AG04449 (cell line): ENCODE measurements at places on chromosomes 4 and X.

DNA sequence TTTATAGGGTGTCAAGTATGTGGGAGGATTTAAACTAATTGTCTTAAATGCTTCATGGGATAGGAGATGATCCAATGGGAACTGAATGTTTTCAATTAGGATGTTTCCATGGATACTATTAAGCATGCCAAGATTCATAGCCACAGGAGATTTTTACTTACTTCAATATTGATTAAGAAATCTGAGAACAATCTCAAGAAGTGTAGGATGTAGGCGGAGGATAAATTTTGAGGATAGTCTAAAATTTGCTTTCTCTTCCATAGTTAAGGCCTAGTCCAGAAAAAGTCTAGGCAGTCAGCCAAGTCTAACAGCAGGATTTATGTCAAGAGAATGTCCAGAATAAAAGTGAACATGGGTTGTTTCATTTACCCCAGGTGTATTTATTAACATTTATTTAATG is 32.8 kb downstream of the REPS2 start:
- no peak for DNase-seq

GRCh38 chrX:31652650-31653049 is 580.8 kb upstream of the FTHL17 start:
- DNase-seq: no peak

DNA sequence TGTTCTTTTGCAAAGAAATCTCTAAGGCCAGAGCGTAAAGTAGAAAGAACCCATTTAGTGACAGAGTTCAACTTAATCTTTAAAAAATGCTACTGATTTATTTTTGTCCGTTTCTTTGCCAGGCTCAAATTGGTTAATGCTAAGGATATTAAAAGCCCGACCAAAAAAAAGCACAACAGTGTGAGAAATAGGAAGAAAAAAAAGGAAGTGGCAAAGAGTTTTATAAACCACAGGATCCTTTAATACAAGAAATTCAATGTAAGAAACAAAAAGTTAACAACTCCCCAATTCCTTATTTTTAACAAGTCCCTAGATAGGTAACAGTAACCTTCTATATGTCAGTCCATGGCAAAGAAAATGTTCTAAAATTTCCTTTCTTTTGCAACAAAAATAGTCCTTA is 480.4 kb downstream of the ACTRT1 start:
- DNase-seq: no peak

- DNase-seq: no peak
Measured at GRCh38 chr4:137361756-137362470, 170.4 kb downstream of the PCDH18 start.

GRCh38 chrX:115147220-115147619 is 42.0 kb upstream of the RBMXL3 start:
- no peak for DNase-seq

GRCh38 chr4:62004881-62005280 is 804.8 kb downstream of the ADGRL3 start:
- no peak for DNase-seq

GRCh38 chr4:132123870-132124623 is 1025.0 kb upstream of the PCDH10 start:
- no peak for DNase-seq

GRCh38 chrX:12903646-12904045 is 2.8 kb upstream of the TLR8 start:
- no peak for DNase-seq

GRCh38 chr4:44157611-44158277 is 290.9 kb downstream of the KCTD8 start:
- no peak for DNase-seq

- DNase-seq: peak; percentile 79
Measured at GRCh38 chr4:152500800-152501434, 35.0 kb downstream of the FBXW7 start.

DNA sequence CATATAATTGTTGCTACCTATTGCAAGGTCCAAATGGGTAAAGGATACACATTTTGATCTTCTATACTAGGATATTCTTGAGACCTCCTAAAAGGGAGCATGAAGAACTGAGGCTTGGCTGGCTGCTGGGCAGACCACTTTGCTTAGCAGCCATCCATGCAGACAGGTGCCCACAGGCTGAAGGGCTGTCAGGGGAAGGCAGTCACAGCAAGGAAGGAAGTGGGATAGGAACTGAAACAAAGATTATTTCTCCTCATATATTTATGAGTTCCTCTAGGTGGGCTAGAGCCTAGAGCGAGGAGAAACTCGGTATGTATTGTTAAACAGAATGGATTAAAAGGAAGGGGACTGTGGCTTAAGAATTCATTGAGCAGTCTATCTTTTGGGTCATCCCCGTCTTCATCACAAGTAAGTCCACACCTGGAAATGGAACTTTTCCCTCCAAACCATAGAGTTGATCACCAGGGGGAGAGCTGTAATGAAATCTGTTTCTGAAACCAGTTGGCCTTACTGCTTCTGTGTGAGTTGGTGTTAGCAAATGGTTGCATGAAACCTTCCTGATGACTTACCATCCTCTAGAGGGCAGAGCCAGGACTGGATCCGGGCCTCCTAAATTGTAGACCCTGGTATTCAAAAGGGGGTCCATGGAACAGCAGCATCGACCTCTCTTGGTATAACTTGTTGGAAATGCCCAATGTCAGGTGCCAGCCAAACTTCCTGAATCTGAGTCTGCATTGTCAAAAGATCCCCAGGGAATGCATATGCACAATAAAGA is 42.3 kb downstream of the AFF2 start:
- DNase-seq: no peak

DNA sequence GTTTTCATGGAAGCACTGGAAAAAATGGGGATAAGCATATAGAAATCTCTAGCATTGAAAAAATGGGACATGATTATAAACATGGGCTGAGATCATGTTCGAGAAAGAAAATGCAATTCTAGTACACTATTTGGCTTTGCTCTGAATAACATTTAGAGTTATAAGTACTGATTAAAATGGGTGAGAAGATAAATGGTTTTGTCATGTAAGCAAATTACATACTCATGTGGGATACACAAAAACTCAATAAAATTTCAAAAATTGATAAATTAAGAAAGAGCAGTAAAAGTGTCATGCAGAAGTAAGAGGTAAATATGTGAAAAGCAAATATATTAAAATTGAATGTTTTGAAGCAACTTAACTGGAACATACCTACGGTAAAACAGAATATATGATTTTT is 99.6 kb downstream of the GRIA2 start:
- DNase-seq: no peak

- DNase-seq: no peak
Measured at GRCh38 chr4:145083891-145084605, 13.9 kb downstream of the ANAPC10 start.

DNA sequence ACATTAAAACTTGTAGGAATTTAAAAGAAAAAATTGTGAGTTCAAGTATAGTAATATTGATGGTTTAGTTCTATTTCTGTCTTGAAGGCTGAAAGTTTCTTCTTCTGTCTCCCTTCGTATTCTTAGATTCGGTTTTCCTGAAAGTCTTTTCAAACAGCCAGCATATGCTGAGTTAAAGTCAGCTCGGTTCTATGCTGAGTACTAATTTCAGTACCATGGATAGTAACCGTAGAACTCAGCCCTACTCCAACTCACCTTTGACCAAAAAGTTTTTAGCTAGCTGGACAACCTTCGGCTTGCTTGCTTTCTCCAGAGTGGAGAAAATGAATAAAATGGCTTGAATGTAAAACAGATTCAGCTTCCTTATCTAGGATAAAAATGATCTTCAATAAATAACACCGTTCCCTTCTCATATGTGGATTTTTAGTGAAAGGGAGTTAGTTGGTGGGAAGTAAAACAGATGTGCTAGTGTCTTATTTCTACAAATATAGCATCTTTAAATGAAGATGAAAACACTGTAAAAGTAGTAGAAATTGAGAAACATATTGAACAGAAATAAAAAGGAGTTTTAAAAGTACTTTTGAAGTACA is 5.2 kb downstream of the POU4F2 start:
- DNase-seq: no peak

DNA sequence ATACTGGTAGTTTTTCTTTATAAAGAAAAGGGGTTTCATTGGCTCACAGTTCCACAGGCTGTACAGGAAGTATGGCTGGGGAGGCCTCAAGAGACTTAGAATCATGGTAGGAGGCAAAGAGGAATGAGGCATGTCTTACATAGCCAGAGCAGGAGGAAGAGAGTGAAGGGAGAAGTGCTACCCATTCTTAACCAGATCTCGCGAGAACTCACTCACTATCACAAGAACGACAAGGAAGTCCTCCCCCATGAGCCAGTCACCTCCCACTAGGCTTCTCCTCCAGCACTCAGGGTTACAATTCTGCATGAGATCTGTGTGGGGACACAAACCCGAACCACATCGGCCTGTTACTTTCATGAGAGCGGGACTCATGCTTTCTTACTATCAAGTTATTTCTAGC is 240.5 kb downstream of the TENM3 start:
- DNase-seq: no peak

GRCh38 chrX:47540754-47541538 is 20.1 kb upstream of the ARAF start:
- DNase-seq: peak; percentile 59

DNA sequence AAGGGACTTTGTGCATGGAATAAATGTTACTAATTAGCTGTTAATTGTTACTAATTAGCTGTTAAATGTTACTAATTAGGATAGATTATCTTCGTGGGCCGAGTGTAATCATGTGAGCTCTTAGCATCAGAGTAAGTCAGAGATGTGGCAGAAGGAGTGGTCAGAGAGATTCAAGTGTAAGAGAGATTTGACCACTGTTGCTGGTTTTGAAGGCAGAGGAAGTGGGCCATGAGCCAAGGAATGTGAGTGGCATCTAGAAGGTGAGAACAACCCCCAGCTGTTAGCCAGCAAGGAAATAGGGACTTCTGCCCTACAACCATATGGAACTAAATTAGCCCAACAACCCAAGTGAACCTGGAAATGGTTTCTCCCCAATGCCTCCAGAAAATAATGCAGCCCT is 28.2 kb downstream of the ODAPH start:
- DNase-seq: no peak

- no peak for DNase-seq
Measured at GRCh38 chr4:183248201-183248600, 71.9 kb downstream of the CLDN22 start.

GRCh38 chrX:29471829-29472228 is 743.5 kb upstream of the MAGEB2 start:
- no peak for DNase-seq
